IMR-90 (cell line): ENCODE measurements at places on chromosomes 1 and 21. TPM values are rescaled to one million over a fixed set of nuclear protein-coding genes. Genes with fewer than 3 reads are reported as not detected.

DNA sequence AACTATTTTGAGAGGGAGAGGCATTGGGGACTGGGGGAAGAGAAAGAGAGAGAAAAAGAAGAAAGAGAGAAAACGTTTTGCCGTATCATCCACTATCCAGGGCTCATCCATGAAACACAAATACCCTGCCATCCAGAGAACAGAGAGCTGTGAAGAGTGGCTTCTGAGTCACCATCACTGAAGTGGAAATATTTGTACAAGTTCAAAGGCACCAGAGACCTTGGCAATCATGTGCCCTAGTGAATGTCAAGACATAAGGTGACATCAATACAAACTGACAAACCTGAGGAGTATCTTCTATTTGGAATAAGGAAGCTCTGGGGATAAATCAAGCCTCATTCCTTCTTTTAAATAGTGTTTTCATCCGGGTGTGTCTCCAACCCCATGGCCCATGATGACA lies 197.2 kb upstream of the PROX1 start:
- no peak for DNase-seq

DNA sequence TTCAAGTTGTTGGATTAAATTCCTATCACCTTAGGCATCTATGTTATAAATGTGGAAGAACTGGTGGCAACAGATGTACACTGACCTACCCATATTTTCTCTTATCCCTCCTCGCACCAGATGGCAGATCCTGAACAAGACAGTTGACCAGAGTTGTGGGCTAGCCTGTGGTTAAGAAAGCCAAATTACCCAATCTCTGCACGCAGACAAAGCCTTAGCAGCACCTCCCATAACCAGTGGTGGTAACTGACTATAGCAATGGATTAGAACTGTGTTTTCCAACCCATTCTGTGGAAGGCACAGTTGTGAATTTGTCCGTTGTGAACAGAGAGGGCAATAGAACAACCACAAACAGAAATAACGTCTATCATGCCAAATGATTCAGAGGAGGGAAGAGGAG lies 20.6 kb downstream of the ABCB10 start:
- DNase-seq = no peak

- DNase-seq = no peak
Measured at GRCh38 chr21:44574457-44575306, 1.2 kb downstream of the KRTAP10-4 start.

The NHLH1 gene
- polyA plus RNA-seq = 0.14 and 0.26 TPM in 2 replicates

DNA sequence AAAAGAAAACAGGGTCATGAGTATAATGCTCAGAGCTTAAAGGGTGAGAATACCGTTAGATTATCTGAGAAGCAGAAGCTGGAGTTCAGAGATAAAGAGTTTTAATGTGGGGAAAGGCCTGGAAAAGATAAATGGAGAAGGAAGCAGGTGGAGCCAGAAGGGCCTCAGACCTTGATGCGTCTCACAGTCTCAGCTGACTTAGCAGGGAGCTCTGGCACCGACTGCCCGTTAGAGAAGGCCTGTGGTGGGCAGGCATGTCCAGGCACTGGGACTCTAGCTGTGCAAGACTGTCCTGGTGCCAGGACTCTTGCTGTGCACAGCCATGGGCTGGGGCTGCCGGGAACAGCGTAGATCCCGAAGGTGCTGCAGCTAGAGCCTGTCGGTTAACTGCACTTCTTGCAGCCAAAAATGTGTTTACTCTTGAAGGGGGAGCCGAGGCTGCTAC lies 3.8 kb upstream of the SLAMF9 start:
- DNase-seq = no peak

GRCh38 chr1:18466676-18467075 lies 14.1 kb upstream of the KLHDC7A start:
- DNase-seq = no peak

DNA sequence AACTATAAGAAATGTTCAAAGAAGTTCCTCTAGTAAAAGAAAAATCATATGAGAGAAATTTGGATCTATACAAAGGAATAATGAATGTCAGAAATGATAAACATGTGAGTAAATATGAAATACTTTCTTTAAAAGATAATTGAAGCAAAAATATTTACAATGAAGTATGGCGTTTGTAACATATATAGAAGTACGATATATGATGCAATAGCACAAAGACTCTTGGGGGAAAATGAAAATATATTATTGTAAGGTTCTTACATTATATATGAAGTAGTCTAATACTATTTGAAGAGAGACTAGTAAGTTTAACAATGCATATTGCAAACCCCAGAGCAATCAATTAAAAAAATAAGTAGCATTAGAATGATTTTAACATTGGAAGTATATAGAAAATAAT lies 20.3 kb upstream of the CCN1 start:
- DNase-seq = no peak

DNA sequence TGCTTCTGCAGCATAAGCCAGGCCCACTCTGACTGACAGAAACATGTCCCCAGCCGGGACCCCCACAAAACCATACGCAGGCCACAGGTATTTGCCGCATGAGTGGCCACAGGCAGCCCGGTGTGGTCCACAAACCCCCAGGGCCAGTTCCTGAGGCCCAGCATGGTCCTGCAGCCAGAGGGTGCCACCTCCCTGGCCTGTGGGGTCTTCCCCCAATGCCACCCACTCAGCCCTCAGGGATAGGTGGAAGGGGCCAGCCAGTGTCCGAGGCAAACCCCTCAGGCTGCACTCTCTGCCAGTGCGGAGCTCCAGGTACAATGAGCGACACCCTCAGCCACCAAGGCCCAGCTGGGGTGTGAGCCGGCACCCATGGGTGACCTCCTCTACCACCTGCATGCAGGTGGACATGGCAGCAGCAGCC lies 43.5 kb downstream of the UBE2G2 start:
- DNase-seq = no peak

DNA sequence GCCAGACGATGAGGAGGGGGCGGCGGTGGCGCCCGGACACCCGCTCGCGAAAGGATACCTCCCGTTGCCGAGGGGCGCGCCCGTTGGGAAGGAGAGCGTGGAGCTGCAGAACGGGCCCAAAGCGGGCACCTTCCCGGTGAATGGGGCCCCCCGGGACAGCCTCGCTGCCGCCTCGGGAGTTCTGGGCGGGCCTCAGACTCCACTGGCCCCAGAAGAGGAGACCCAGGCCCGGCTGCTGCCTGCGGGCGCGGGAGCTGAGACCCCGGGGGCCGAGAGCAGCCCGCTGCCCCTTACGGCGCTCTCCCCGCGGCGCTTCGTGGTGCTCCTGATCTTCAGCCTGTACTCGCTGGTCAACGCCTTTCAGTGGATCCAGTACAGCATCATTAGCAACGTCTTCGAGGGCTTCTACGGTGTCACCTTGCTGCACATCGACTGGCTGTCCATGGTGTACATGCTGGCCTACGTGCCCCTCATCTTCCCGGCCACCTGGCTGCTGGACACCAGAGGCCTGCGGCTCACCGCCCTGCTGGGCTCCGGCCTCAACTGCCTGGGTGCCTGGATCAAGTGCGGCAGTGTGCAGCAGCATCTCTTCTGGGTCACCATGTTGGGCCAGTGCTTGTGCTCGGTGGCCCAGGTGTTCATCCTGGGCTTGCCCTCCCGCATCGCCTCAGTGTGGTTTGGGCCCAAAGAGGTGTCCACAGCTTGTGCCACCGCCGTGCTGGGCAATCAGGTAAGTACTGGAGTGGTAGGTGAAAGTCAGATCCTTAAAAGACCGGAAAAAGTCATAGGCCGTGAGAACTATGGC lies 588 bp downstream of the FLVCR1 start:
- peak; percentile 31 for DNase-seq

- DNase-seq = no peak
Measured at GRCh38 chr1:207455183-207455754, 1.1 kb downstream of the CR2 start.
